Right kidney (tissue), 9 donors: ENCODE measurements at places on chromosomes 1 and 21.

GRCh38 chr1:109816175-109816811, 52.6 kb upstream of the EPS8L3 start:
- DNase-seq: no peak

DNA sequence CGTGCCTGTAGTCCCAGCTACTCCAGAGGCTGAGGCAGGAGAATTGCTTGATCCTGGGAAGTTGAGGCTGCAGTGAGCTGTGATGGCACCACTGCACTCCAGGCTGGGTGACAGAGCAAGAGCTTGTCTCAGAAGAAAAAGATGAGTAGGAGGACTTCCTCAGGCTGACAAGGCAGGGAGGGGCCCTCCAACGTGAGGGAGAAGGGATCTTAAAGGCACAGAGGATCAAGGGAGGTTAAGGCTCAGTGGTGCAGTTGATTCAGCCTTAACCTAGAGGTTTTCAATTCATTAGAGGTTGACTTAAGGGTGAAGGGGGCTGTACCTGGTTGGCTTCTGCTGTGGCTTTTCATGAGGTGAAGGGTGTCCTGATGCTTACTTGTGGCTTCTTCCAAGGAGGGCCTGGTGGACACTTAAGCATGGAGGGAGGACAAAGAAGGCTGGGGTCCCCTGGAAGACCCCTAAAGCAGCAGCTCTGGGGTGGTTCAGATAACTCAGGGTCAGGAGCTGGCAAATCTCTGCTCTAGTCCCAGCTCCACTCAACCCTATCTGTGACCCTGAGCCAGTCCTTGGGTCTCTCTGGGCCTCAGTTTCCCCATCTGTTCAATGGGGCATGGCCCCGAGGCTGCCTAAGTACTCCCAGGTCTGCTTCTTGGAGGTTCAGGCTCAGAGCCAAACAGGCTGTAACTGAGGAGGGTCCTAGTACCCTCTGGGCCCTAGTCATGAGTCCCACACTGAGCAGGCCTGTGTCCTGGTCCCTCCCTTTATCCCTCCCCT, 6.3 kb downstream of the EXTL1 start:
- DNase-seq: no peak

GRCh38 chr1:202959276-202959620, 1.1 kb upstream of the ADIPOR1 start:
- DNase-seq: no peak

GRCh38 chr1:200535605-200536004, 84.9 kb downstream of the KIF14 start:
- DNase-seq: no peak

DNA sequence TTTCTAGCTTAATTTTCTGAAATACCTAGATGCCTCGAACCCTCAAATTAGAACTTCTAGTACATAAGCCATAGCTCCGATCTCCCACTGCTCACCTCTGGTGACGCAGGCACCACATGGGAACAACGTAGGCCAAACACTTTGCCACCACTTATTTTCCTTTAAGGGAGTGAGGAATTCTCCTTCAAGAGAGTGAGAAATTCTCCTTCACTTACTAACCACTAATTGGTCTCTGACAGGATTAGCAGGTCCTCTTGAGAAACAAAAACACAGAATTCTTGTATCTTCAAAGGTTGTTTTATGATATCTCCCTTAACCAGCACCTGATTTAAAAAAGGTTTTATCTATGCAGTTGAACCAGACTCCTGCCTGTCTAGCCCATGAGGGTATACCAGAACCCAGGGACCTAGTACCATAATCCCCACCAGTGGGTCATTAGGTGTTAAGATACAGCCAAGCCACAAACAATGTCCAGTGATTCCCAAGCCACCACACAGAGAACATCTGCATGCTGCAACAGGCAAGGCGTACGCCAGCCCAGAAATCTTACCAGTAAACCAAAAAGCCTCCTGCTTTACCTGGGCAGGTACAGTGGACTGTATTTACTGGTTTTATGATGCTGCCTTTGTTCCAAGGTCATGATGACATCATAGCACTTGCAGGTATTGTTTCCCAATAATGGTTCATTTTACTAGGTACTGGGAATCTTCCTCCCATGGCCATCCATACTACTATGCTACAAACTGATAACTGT, 20.3 kb upstream of the CXADR start:
- no peak for DNase-seq

DNA sequence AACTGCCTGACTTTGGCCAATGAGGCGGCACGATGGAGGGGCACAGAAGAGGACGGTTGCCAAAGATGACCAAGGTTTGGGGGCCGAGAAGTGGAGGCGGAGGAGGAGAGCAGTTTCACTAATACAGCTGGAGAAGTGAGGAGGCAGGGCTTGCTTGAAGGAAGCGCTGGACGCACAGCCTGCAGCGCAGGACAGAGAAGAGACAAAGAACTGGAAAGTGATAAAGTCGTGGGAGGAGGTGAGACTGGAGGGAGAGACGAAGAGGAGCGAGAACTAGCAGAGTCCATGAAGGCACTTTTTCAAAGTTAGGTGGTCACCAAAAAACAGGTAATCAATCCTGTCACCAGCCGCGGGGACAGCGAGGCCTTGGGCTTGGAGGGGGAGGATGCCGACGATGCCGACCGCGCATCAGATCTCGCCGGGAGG, 771 bp downstream of the PACC1 start:
- DNase-seq: peak; percentile 79

GRCh38 chr1:62092110-62092509, 102.5 kb upstream of the L1TD1 start:
- DNase-seq: no peak

DNA sequence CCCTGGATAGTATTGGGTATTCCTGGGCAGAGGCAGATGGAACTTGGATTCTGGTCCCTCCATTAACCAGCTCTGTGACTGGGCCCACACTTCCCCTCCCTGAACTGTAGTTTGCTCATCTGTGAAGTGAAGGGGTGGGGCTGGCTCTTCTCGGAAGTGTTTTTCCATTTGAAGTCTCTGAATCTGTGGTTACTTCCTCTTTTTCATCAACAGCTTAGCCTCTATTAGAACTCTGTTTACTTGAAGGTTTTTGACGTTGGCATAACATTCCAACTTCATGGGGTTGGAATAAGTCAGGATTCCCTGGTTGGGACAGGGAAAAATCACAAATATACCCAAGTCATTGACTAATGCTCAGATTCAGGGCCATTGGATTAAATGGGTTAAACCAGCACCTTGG, 3.6 kb downstream of the KIAA0040 start:
- DNase-seq: no peak
